ENCODE measurements at places on chromosomes 4 and X.

DNA sequence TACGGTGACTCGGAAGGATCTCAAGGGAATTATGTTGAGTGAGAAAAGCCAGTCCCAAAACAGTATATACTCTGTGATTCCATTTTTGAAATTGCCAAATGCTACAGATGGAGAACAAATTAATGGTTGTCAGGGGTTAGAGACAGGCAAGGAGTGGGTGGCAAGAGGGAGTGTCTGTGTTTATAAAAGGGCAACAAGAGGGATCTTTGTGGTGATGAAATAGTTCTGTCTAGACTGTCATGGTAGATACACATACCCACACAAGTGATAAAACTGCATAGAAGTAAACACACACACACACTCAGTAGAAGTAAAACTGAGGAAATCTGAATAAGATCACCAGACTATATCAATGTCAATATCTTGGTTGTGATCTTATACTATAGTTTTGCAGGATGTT lies 92.7 kb downstream of the CD99L2 start:
- H3K4me3 ChIP-seq, result no peak overlapping the region
- DNase-seq, result no peak
- H3K27me3 ChIP-seq, result no peaks in the 10 kb centered on the region
- no peaks in the 10 kb centered on the region for H3K36me3 ChIP-seq
- no peak overlapping the region for H3K27ac ChIP-seq

- no peak overlapping the region for H3K27ac ChIP-seq
- H3K27me3 ChIP-seq, result no peaks in the 10 kb centered on the region
- no peak for DNase-seq
- H3K4me1 ChIP-seq, result no peaks in the 10 kb centered on the region
These were observed 335.0 kb upstream of the SLC7A11 start for GRCh38 chr4:138577145-138577544.

- H3K27me3 ChIP-seq, result no peaks in the 10 kb centered on the region
- no peak for DNase-seq
- H3K36me3 ChIP-seq, result no peaks in the 10 kb centered on the region
- H3K4me1 ChIP-seq, result no peaks in the 10 kb centered on the region
- H3K27ac ChIP-seq, result no peak overlapping the region
These were observed 55.9 kb downstream of the EIF4E start for GRCh38 chr4:98873059-98873458.

DNA sequence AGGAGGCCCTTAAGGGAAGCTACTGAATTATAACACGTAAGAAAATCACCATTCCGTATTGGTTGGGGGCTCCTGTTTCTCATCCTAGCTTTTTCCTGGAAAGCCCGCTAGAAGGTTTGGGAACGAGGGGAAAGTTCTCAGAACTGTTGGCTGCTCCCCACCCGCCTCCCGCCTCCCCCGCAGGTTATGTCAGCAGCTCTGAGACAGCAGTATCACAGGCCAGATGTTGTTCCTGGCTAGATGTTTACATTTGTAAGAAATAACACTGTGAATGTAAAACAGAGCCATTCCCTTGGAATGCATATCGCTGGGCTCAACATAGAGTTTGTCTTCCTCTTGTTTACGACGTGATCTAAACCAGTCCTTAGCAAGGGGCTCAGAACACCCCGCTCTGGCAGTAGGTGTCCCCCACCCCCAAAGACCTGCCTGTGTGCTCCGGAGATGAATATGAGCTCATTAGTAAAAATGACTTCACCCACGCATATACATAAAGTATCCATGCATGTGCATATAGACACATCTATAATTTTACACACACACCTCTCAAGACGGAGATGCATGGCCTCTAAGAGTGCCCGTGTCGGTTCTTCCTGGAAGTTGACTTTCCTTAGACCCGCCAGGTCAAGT lies 6.9 kb upstream of the MSANTD1 start:
- DNase-seq, result peak; percentile 82
- H3K27ac ChIP-seq, result peak overlapping the region; percentile 76
- peaks cover 21% of the 10 kb centered on the region for H3K36me3 ChIP-seq
- no peaks in the 10 kb centered on the region for H3K27me3 ChIP-seq

DNA sequence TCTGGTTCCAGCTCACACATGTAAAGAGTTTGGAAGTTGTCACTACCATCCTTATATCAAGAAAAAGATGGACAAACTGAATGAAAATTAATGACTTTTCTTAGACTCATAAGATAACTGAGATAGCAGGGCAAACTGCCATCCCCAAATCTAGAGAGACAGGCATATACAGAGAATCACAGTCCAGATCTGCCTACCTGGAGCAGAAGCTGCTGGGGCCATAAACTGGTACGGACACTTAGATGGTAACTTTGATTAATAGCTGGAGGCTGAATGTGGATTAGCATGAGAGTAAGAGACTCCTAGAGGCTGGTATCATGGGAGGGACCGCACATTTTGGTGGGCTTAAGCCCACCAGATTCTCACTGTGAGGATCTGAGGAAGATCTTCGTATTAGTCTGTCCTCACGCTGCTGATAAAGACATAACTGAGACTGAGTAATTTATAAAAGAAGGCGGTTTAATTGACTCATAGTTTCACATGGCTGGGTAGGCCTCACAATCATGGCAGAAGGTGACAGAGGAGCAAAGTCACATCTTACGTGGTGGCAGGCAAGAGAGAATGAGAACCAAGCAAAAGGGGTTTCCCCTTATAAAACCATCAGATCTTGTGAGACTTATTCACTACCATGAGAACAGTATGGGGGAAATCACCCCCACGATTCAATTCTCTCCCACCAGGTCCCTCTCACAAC lies 10.8 kb upstream of the POLA1 start:
- no peaks in the 10 kb centered on the region for H3K27me3 ChIP-seq
- no peak overlapping the region for H3K4me3 ChIP-seq
- DNase-seq, result no peak

GRCh38 chrX:115940888-115941332 lies 229.6 kb upstream of the AGTR2 start:
- no peak overlapping the region for H3K27ac ChIP-seq
- DNase-seq, result peak; percentile 92
- H3K36me3 ChIP-seq, result no peaks in the 10 kb centered on the region
- H3K4me3 ChIP-seq, result no peak overlapping the region

- peak within 1 kb of the TSS; percentile 61 for H3K27ac ChIP-seq
- no peaks in the 10 kb centered on the region for H3K4me1 ChIP-seq
- DNase-seq, result peak; percentile 73
- peak within 1 kb of the TSS; percentile 30 for H3K4me3 ChIP-seq
- H3K27me3 ChIP-seq, result no peaks in the 10 kb centered on the region
- no peaks in the 10 kb centered on the region for H3K36me3 ChIP-seq
These were observed at the start of gene KCND1 for GRCh38 chrX:48971249-48972219. Gene KCND1, minus strand, starts transcription at chrX:48971844. Its CDS starts 1,573 bp downstream, at chrX:48970271.

DNA sequence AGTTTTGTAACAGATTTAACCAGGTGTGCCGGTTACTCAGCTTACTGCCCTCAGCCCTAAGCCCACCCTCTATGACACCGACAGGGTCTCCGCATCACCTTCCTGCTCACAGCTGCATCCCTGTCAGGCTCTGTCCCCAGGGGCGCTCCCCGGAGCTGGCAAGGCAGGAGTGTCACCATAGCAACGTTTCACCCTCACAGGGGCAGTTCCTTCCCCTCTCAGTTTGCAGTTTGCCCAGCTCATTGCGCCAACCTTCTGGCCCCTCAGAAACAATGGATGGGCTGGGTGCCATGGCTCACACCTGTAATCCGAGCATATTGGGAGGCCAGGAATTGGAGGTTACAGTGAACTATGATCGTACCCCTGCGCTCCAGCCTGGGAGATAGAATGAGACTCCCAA lies 42.6 kb downstream of the RGS12 start:
- DNase-seq, result no peak
- no peak overlapping the region for H3K4me3 ChIP-seq
- no peaks in the 10 kb centered on the region for H3K36me3 ChIP-seq
- no peaks in the 10 kb centered on the region for H3K27me3 ChIP-seq

- no peak for DNase-seq
- H3K4me1 ChIP-seq, result no peaks in the 10 kb centered on the region
- H3K27me3 ChIP-seq, result no peaks in the 10 kb centered on the region
- no peak overlapping the region for H3K27ac ChIP-seq
- no peak overlapping the region for H3K4me3 ChIP-seq
These were observed 260.5 kb downstream of the TMA16 start for GRCh38 chr4:163755013-163755412.

GRCh38 chrX:42776195-42776594 lies 1.8 kb downstream of the PPP1R2C start:
- no peak for DNase-seq
- no peaks in the 10 kb centered on the region for H3K36me3 ChIP-seq

DNA sequence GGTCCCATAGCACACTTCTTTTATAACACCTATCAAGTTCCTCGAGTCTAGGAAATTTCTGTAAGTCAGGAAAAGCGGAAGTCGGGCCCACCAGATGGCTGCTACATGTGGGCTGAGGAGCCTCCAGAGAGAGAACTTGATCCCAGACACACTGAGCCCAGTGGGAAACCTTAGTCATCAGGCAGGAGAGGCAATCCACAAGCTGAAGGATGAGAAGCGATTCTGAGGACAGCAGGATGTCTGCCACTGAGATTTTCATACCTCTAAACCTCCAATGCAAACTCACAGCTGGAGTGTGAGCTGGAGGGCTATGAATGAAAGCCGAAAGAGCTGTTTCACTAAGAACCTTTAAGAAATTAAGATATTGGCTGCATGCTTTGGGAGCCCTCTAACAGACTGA lies 52.6 kb upstream of the PDHA1 start:
- H3K27ac ChIP-seq, result no peak overlapping the region
- H3K4me1 ChIP-seq, result no peaks in the 10 kb centered on the region
- no peak overlapping the region for H3K4me3 ChIP-seq
- no peaks in the 10 kb centered on the region for H3K27me3 ChIP-seq
- H3K36me3 ChIP-seq, result no peaks in the 10 kb centered on the region
- DNase-seq, result no peak

DNA sequence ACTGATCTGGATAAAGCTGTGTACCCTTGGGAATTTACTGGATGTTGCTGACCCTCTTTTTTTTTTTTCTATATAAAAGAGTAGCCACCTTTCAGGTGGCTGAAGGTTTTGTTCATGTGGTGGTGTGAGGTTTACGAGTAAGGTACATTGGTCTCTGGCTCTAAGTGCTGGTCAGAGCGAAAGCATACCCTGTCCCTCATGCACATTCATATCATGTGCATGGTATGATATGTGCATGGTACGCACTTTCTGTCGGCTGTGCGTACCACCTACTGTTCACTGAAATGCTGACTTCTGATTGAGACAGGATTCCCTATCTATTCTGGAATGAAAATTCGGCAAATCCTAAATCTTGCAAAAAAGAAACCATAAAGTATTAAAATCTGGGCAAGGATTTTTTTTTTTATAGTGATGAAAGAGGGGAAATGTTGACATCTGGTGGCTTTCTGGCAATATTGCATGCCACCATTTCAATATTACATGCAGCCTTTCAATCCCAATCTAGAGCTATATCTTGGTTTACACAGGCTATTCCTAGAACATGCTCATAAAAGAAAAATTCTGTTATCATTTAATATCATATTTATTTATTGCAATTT lies 32.8 kb downstream of the FAM149A start:
- peak overlapping the region; percentile 17 for H3K4me3 ChIP-seq
- H3K36me3 ChIP-seq, result no peaks in the 10 kb centered on the region
- DNase-seq, result no peak

GRCh38 chrX:41718481-41719235 lies 5.3 kb upstream of the GPR82 start:
- H3K27ac ChIP-seq, result no peak overlapping the region
- DNase-seq, result no peak
- no peak overlapping the region for H3K4me3 ChIP-seq
- no peaks in the 10 kb centered on the region for H3K36me3 ChIP-seq
- no peaks in the 10 kb centered on the region for H3K4me1 ChIP-seq

DNA sequence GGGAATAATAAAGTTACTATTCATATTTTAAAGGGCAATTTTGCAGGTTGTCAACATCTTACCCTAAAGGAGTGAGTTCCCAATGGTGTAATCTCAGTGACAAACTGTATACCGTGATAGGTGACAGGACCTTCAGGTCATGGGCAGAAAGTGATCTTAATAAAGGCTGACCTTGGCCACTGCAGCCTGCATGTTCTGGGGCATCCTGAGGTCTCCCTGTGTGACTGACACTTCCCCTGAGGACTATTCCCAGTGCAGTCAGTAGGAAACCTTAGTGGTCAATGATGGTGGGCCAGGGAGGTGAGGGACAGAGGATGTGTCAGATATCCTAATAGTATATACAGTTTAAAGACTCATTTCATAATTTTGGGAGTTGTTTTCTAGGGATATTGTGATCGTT lies 137.2 kb downstream of the SHROOM3 start:
- DNase-seq, result no peak
- no peak overlapping the region for H3K27ac ChIP-seq
- H3K27me3 ChIP-seq, result no peaks in the 10 kb centered on the region
- no peaks in the 10 kb centered on the region for H3K36me3 ChIP-seq

GRCh38 chr4:148344941-148345340 lies 97.3 kb downstream of the NR3C2 start:
- H3K4me3 ChIP-seq, result no peak overlapping the region
- H3K36me3 ChIP-seq, result no peaks in the 10 kb centered on the region
- peaks cover 20% of the 10 kb centered on the region for H3K4me1 ChIP-seq
- no peak for DNase-seq

DNA sequence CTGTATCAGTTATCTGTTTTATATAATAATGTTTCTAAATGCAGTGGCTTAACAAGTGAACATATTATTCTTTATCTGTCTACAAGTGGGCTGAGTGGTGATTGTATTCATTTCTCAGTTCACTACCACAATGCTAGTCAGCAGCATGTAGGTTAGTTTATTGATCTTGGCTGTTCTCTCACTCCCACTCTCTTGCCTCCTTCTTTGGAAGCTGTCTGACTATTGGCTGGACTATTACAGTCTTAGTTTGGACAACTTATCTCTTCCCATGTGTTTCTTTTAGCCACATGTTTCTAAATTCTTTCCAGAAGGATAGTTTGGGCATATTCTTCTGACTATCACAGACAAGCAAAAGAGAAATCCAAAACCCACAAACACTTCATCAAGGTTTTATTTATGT lies 459.5 kb upstream of the AGA start:
- no peaks in the 10 kb centered on the region for H3K4me1 ChIP-seq
- no peaks in the 10 kb centered on the region for H3K27me3 ChIP-seq
- H3K4me3 ChIP-seq, result no peak overlapping the region
- H3K36me3 ChIP-seq, result no peaks in the 10 kb centered on the region
- no peak for DNase-seq

DNA sequence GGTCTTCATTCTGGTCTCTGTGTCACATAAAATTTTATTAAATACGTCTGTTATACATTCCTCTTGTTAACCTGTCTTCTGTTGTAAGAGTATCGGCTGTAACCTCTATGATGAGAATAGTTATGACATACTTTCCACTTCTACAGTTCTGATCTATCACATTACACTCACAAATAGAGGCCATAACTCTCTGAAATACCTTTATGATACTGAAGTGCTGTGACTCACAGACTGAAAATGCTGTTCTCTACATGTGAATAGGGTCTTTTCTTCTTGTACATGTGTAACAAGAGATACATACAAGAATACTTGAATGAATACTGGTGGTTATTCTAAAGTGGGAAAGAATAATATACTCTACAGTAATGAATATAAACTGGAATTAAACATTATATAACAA lies 1047.6 kb downstream of the TECRL start:
- H3K27me3 ChIP-seq, result no peaks in the 10 kb centered on the region
- no peak overlapping the region for H3K27ac ChIP-seq
- DNase-seq, result no peak
- no peaks in the 10 kb centered on the region for H3K36me3 ChIP-seq
- H3K4me1 ChIP-seq, result no peaks in the 10 kb centered on the region
- H3K4me3 ChIP-seq, result no peak overlapping the region

- H3K27me3 ChIP-seq, result peaks cover 11% of the 10 kb centered on the region
- H3K27ac ChIP-seq, result no peak overlapping the region
- H3K4me3 ChIP-seq, result peak overlapping the region; percentile 12
- H3K4me1 ChIP-seq, result no peaks in the 10 kb centered on the region
- no peak for DNase-seq
These were observed 693 bp downstream of the COL4A6 start for GRCh38 chrX:108437349-108438109.

GRCh38 chr4:65624651-65625050 lies 45.6 kb downstream of the EPHA5 start:
- no peaks in the 10 kb centered on the region for H3K27me3 ChIP-seq
- H3K36me3 ChIP-seq, result no peaks in the 10 kb centered on the region
- H3K4me3 ChIP-seq, result no peak overlapping the region

All from sigmoid colon (tissue), 7 donors.